ENCODE measurements at places on chromosomes 13 and 19.

GRCh38 chr13:71704656-71705055 is 162.3 kb downstream of the DACH1 start:
- no peak for DNase-seq

DNA sequence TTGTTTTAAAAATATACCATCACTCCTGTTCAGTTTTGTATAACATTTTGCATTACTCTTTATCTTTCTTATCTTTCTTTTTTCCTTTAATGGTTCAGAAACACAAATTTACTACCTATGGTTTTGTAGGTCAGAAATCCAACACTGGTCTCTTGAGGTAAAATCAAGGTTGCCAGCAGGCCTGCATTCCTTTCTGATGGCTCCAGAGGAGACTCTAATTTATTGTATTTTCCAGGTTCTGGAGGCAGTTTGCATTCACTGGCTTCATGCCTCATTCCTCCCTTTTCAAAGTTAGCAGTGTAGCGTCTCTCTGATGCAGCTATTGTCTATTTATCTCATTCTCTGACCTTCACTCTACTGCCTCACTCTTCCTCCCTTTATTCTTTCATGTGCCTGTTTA is 767.4 kb downstream of the SLITRK6 start:
- DNase-seq = no peak

- no peak for DNase-seq
These were observed 19.4 kb downstream of the DYRK1B start for GRCh38 chr19:39814595-39814994.

GRCh38 chr19:46753420-46754155 is 7.3 kb upstream of the STRN4 start:
- DNase-seq = peak; percentile 45

GRCh38 chr13:41144576-41144975 is 12.0 kb upstream of the KBTBD6 start:
- no peak for DNase-seq

GRCh38 chr19:6613711-6614110 is 22.8 kb upstream of the CD70 start:
- DNase-seq = peak; percentile 59

DNA sequence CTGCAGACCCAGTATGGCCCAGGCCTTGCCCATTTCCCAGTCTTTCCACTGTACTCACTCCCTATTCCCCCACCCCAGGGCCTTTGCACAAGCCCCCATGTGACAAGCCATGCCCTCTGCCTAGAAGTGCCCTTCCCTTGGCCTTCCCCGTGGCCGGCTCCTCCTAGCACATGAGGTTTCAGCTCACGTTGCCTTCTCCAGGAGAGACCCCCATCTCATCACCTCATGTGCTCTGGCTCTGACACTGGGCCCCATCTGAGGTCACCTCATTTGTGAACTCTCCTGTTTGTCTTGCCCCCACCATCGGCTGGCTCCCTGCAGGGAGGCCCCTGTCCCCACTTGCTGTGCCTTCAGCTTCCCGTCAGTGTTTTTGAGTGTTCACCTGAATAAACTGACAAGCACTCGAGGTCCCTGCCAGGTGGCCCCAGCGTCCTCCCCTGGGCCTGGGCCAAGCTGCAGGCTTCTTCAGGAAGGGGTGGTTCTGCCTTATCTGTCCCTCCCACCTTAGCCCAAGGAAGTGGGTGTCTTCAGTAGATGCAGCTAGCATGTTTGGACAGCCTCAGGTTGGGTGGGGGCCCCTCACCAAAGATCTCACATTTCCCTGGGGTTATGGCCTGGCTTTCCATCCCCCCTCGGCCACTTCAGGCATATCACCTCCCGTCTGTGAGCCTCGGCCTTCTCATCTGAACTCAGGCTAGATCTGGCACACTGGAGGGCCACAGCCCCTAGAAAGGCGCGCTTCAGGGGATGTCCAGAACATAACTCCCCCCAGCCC is 3.8 kb upstream of the SLC25A42 start:
- no peak for DNase-seq

GRCh38 chr19:13463296-13463695 is 43.0 kb downstream of the CACNA1A start:
- DNase-seq = peak; percentile 19

- DNase-seq = no peak
These were observed 120.8 kb downstream of the ATP11A start for GRCh38 chr13:112810608-112811007.

DNA sequence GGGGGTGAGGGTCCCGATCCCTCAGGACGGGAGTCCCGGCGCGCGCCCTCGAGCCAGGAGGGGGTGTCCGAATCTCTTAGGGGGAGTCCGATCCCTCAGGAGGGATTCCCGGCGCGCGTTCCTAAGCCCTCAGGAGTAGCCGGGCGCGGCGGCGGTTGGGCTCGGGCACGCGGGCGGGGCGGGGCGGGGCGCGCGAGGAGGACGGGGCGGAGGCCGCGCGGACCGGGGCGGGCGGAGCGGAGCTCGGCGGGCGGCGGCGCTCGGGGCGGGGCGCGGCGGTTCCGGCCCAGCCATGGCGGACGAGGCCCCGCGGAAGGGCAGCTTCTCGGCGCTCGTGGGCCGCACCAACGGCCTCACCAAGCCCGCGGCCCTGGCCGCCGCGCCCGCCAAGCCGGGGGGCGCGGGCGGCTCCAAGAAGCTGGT is at the start of gene CUL4A:
TSS of gene CUL4A (plus strand) at position 278 of the 423 bp plus-strand sequence. CDS start at position 293, 15 bp downstream.
- peak; percentile 87 for DNase-seq

DNA sequence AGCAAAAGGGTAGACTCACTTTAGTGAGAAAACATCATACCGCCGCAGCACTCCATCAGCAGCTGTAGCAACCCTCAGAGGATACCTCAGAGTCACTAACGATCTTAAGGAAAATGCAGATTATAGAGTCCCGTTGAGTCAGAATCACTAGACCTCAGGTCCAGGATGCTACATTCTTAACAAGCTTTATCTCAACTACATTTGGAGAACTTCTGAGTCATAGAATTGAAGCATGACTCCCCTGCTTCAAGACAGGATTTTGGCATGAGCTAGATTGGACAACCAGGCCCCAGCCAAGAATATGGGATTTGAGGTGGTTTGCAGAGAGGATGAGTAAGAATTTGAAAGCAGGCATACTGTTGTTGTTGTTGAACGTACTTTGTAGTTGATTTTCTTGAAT is 118.9 kb upstream of the UBL3 start:
- peak; percentile 94 for DNase-seq

- no peak for DNase-seq
These were observed 85.0 kb upstream of the UBL3 start for GRCh38 chr13:29935309-29935981.

DNA sequence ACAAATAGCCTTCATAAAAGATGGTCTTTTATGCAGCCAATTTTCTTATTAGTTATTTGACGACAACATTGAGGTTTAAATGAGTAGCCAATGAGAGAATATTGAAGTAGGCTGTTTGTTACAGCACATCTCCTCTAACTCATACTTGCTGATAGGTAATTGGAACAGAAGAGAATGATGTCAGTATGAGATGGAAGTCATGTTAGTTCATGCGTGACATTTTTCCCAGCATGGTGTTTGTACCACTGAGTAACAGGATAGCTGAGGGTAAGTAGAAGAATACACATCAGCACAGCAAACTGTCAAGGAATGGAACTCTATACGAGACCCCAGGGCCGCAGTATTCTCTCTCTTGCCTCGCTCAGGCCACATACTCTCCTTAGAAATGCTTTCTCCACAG is 37.2 kb downstream of the COL4A2 start:
- DNase-seq = no peak

DNA sequence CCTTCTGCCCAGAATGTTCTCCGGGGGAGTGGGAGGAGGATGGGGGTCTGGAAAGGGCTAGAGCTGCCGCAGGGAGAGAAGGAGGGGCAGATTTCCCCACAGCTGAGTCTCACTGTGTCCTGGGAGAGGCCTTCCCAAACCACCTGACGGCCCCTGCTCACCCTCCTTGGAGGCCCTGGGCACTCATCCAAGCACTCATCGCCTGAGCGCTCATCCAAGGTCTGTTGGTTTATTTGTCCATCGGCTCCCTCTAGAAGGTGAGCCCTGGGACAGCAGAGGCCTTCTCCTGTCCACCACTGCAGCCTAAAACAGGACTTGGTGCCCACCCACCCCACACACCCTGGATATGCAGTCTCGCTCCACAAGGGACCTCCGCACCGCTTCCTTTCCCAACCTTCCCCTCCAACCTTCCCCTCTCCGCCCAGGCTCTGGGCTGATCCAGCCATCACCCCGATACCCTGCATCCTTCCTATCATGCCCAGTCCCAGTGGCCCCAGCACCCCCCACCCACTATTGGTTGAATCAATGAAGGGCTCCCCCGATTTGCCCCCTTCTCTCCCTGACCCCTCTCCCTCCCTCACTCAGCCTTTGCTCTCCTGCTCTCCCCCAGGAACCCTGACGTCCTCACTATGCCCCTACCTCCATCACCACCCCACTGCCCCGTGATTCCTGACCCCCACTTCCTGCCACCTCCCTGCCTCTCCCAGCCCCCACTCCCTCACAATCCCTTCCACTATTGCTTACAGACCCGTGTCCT is 1.7 kb downstream of the UBXN6 start:
- DNase-seq = peak; percentile 75

GRCh38 chr19:15859187-15859586 is 38.7 kb downstream of the CYP4F2 start:
- DNase-seq = no peak

GRCh38 chr13:106445996-106446395 is 89.5 kb downstream of the EFNB2 start:
- peak; percentile 74 for DNase-seq

- DNase-seq = no peak
These were observed 58.4 kb downstream of the GPC5 start for GRCh38 chr13:91456837-91457236.

- no peak for DNase-seq
These were observed 51.5 kb downstream of the ATP7B start for GRCh38 chr13:51959773-51960172.

DNA sequence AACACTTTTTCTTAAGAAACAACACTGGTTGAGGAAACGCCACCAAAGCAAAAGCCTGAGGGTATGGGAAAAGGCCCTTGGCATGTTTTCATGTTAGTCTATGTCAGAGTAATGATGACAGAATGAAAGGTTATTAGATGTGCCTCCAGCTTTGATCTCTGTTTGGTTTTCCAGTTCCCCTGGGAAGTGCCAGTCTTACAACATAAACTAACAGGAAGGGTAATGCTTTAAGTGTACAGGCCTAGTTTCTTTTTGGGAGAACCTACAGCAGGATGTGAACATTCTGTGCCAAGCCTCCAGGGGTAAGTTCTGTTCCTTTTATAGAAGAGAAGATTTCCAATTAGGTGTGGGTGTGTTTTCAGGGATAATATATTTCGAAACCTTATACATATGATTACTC is 121.7 kb downstream of the FNDC3A start:
- DNase-seq = peak; percentile 54

DNA sequence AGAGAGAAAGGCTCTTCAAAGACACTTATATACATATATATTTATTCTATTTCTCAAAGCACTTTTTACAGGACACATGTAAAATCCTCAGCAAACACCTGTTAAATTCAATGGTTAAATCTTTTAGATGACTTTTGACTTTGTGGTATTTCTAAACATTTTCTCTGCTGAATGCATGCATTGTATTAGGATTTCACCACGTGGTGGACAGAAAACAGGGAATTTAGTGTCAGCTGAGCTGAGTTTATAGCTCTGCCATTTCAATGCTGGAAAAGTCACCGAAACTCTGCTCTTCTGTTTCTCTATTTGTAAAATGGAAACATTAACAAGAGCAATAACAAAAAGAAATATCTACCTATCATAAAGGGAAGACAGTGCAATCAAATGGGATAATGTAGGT is 375.6 kb downstream of the ENOX1 start:
- no peak for DNase-seq

GRCh38 chr13:102586615-102587014 is 10.2 kb upstream of the TPP2 start:
- DNase-seq = no peak

GRCh38 chr19:55279770-55280643 is at the start of gene HSPBP1:
HSPBP1 (minus strand) TSS chr19:55280110; CDS start chr19:55279608, 502 bp downstream.
- peak; percentile 96 for DNase-seq

- DNase-seq = peak; percentile 76
These were observed 370.2 kb downstream of the KCTD12 start for GRCh38 chr13:76516013-76516412.

GRCh38 chr13:90534617-90535370 is 812.7 kb upstream of the MIR17HG start:
- DNase-seq = peak; percentile 4

DNA sequence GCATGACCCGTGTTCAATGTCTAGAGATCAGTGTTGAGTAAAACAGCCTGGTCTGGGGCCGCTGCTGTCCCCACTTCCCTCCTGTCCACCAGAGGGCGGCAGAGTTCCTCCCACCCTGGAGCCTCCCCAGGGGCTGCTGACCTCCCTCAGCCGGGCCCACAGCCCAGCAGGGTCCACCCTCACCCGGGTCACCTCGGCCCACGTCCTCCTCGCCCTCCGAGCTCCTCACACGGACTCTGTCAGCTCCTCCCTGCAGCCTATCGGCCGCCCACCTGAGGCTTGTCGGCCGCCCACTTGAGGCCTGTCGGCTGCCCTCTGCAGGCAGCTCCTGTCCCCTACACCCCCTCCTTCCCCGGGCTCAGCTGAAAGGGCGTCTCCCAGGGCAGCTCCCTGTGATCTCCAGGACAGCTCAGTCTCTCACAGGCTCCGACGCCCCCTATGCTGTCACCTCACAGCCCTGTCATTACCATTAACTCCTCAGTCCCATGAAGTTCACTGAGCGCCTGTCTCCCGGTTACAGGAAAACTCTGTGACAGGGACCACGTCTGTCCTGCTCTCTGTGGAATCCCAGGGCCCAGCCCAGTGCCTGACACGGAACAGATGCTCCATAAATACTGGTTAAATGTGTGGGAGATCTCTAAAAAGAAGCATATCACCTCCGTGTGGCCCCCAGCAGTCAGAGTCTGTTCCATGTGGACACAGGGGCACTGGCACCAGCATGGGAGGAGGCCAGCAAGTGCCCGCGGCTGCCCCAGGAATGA is 1.5 kb upstream of the CEACAM5 start:
- DNase-seq = peak; percentile 21

DNA sequence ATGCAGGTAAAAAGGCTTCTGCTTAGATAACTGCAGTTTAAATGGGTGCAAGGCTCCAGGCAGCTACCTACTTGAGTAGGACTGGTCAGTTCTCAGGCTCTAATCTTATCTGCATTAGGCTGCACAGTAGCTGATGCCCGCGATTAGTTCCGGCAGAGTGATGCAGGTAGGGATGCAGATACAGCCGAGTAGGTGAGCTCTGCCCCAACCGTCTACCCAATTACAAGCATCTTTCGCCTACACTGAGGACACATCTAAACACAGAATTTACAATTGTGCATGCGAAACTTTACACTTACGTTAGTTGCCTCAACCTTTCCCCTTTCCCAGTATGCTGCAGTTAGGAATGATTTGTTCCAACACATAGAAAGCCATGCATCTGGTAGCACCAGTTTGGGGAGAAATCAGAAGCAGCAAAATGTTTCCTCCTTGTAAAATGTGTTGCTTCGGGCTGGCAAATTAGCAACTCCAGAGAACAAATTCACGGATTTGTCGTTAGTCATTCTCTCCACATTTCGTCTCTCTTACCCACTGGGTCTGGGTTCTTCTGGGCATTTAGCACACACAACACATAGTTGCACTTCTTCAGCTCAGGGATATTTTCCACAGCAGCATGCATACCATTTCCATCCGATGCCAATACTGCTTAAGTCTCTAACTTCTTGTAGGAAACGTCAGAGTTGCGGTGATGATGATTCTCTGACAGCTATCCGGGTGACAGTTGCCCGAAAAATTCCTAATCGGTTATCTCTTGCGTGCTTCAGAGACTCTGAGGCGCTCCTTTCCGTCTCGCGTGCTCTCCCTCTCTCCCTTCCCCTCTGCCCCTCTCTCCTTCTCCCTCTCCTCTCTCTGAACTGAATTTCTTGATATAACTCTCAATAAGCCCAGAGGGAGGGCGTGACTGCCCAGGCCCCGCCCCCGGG is at the start of gene PCDH9:
TSS of gene PCDH9 (minus strand) at position 856 of the 923 bp plus-strand sequence. CDS start 1,896 bp downstream, outside the sequence.
- DNase-seq = no peak
